NCI-H748 treated with DMSO at 0.1 percent for 48 hours (cell line): ENCODE measurements at places on chromosomes 11 and 22.

DNA sequence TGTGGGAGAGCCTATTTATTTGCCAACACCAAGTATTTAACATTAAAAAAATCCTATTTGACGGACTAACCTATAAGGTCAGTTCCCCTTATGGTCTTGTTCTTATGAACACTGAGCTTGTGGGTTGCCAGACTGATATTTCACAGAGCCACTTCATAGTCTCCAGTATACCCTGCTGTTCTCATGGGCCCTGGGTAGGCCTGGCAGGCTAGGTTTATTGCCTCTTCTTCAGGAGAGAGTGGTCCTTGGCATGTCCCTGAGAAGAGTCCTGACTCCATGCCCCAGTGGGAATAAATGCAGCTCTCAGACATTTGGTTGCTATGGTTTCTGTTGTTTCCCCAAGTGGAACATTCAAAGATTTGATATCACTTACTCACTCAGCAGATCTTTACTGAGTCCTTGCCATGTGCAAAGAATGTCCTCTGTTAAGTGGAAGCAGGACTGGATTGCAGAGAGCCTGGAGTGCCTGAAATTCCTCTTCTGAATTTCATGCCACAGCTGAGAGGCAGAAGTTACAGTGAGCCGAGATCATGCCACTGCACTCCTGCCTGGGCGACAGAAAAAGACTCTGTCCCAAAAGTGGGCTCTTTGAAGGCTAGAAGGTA, 15.7 kb downstream of the SLC5A1 start:
- DNase-seq, result no peak

- DNase-seq, result peak; percentile 37
These were observed 31.4 kb downstream of the RSPH14 start for GRCh38 chr22:23110190-23110921.

GRCh38 chr11:12705874-12706273, 31.7 kb downstream of the TEAD1 start:
- no peak for DNase-seq

DNA sequence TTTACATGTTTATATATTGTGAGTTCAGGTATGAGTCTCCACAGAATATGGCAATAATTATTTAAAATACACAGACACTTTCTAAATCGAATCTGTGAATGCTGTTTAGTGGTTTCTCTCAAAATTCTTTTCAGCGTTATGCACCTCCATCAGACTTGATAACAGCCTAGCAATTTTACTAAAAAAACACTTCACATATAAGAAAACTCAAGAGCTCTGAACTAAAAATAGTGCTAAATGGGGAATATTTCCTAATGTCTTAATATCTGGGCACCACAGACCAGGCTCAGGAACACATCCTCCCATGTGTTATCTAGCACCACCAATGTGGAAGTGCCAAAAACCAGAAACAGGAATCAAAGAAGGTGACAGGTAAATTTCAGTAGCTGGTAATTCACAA, 47.9 kb downstream of the ARHGAP32 start:
- no peak for DNase-seq

DNA sequence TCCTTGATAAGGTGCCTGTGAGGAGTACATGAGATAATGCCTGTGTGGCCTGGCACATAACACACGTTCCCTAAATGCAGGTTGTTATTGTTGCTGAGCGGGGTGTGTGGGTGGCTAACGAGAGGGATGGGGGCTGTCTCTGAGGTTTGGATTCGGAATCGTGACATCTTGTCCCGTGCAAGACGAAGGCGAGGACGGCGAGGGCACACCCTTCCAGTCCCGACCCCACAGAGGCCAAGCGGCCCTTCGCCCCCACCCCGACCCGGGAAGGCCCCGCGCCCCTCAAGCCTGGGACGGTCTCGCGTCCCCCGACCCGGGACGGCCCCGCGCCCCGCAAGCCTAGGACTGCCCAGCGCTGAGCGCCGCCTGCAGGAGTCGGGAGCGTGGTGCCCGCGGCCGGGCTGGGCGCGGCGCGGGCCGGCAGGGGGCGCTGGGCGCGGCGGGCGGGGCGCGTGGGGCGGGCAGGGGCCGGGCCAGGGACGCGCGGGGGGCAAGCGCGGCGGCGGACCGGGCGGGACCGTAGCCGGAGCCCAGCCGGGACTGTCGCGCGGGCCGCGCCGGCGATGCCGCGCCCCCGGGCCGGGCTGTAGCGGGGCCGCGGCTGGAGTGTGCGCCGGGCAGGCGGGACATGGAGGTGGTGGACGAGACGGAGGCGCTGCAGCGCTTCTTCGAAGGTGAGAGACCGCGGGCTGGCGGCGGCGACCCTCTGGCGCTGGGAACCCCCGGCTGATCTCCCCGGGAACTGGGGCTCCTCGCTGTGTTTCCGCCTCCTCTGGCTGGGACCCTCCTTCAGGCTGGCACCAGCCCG, at the start of gene MYRF:
MYRF (plus strand) TSS at position 520 of the 808 bp plus-strand sequence; CDS start at position 629, 109 bp downstream.
- no peak for DNase-seq

- no peak for DNase-seq
These were observed 1033.6 kb downstream of the FAM181B start for GRCh38 chr11:81700076-81700475.

DNA sequence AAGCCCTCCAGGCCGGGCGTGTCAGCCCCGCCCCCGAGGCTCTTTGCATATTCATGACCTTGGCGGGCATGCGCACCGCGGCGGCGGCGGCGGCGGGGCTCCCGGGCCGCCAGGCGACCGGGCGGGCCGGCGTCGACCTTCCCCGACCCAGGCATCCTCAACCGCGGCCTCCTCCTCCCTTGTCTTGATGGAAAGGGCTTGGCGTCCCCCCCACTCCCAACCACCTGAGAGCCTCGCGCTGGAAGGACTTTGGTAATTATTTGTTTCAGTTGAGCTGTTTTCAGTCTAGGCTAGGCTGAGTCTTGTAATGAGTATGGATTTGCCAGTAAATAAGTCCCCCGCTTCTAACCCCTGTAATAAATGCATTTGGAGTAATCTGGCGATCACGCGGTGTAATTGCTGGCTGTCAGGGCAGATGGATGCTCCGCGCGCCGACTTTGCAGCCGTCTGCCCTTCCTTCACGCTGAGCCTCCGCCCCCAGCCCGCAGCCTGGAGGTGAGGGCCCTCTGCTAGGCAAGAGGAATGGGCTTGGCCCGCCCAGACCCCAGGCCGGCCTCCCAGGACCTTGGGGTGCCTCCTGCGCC, 25.2 kb downstream of the FLRT1 start:
- DNase-seq, result peak; percentile 9

DNA sequence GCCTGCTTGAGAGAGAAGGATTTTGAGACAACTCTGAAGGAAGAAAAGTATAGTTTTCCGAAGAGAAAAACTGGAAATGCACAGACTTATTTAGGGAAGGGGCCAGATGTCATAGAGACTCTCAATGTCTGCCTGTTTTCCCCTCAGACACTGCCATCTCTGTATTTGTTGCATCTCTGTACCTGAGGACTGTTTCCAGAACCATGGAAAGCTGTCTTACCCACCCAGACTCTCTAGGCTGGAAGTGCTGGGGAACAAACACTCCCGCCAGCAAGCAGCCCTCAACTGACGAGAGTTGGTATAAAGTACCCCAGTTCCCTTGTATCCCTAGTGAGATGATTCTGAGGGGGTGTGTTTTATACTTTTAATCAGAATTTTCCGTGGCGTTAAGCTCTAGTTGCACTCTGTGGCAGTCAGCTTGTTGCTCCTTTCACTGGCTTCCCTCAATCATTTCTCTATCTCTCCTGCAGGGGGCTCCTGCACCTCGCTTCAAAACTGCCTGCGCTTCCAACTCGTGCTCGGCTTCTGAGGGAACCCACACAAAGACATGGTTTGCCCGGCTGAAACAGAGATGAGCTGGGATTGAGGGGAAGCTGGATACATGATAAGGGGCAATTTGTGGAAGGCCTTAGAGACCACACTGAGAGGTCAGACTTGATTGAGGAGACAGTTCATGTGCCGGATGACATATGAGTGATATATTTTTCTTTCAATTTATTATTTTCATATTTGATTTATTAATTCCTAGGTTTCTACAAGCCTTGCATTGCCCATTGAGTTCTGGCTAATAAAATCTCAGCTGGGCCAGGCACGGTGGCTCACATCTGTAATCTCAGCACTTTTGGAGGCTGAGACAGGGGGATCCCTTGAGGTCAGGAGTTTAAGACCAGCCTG, 36.9 kb upstream of the CLPB start:
- peak; percentile 63 for DNase-seq

DNA sequence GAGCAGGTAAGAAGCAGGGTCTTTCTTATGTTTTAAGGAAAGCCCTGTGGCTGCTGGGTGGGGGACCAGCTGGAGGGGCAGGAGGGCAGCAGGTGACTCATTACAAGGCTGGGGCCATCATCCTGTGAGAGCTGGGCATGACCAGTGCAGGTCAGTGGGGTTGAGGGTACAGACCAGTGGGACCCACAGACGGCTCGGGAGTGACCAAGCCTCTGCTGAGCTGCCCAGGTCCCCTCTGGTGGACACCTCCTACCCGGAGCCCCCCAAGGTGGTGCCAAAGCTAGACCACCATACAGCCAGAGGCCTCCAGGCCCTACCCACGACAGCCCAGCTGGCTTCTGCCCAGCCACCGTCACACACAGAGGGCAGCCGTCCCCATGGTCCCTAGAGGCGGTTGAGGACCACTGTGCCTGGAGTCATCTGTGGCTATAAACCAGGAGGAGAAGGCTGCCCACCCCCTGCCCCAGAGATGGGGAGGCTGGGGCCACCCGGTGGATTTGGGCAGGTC, 670 bp downstream of the MYEOV start:
- DNase-seq, result no peak

DNA sequence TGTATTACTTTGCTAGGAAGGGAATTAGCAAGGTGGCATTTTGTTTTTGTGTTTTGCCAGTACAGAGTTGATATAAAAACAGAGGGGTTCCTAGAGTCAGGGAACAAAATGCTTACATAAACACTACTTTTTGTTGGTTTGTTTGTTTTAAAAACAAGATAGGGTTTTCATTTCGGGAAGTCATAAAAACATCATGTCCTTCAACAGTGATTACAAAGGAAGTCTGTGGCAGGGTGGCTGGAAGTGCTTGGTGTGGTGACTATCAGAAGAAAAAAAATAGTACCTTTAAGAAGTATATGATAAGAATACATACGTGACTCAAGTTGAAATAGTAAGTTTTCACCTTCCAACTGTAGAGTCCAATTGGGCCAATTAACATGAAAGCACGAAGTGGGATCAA, 1.2 kb upstream of the IL18 start:
- no peak for DNase-seq

- no peak for DNase-seq
These were observed 42.7 kb upstream of the FAM181B start for GRCh38 chr11:82776377-82776776.

DNA sequence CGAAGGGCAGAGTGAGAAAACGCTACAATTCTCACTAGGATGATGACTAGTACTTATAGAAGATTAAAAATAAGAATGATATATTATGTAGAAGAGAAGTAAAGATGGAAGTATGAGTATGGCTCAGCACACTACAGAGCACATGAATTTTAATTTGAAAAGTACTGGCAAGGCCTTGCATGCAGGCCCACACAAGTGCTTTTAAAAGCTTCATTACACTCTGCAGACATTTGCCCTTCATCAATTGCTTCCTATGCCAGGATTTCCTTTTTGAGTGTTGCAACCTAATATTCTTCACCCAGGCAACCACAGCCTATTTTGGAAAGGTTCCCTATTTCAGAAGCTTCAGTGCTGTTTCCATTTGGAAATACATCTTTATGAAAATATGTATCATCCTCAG, 81.1 kb downstream of the LARGE2 start:
- no peak for DNase-seq

DNA sequence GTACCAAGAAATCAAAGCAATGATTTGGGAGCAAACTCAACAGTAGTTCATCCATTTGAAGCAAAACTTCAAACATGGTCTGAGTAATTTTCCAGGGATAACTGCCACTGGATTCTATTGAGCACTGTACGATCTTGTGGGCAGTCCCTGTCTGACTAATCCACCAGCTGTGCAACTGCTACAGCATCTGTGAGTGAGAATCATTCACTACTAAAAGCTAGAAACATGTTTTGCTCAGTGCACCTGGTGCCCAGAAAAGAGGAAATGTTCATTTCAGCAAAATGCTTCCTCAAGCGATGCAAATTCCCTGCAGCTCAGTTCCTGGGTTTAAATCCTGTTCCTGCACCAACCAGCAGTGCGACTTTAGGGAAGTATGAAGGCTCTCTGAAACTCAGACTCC, 1077.9 kb downstream of the DLG2 start:
- no peak for DNase-seq

- peak; percentile 19 for DNase-seq
These were observed 69.9 kb upstream of the RTL6 start for GRCh38 chr22:44567846-44568493.

- no peak for DNase-seq
These were observed 1.4 kb downstream of the SLC25A22 start for GRCh38 chr11:796565-797295.

DNA sequence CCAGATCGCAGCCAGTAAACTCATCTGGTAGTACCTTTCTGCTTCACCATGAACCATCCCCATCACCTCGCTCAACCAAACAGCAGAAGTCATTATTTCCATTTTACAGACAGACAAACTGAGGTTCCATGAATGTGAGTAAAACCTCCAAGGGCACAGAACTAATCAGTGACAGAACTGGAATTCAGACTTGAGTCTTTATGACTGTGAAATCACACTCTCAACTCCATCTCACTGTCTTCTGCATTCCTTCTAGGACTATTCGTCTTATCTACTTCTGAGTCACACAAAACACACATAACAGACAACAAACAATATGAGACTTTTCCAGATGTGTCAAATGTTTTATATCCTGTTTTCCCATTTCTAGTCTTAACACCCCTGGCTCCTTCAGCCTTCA, 9.3 kb upstream of the NUP50 start:
- DNase-seq, result no peak

DNA sequence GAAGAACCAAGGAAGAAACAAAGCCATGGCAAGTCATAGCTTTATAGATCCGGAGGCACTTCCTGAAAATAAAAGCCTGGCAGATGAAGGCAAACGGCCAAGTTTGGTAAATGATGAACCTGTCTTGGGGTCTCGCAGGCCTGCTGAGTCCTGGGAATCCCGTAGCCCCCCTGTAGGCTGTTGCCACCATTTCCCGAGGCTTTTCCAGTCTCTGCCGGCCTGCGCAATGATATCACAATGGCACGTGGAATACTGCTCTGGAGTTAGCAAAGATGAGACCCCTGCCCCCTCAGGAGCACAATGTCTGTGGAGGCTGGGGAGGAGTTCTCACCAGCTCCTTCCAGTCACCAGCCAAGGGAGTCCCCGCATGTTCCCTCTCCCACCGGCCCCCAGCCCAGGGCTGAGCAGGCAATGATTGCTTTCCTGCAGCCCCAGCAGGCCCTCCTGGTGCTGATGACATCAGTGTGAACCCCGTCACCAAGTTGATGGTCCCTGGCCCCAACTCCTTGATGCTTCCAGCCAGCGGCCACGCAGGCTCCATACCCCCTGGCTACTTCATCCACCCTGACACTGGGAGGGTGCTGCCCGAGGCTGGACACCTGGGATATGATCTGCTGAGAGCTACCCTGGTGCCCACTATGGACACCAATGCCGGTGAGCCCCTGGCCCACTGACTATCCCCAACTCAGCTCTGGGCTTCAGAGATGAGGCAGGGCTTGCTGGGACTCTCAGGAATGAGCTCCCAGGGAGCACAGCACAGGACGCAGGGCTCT, 55.9 kb downstream of the BTG4 start:
- no peak for DNase-seq
